Immature natural killer cell (primary cell): ENCODE measurements at places on chromosomes 6 and 20. TPM values are rescaled to one million over a fixed set of nuclear protein-coding genes. Genes with fewer than 3 reads are reported as not detected.

DNA sequence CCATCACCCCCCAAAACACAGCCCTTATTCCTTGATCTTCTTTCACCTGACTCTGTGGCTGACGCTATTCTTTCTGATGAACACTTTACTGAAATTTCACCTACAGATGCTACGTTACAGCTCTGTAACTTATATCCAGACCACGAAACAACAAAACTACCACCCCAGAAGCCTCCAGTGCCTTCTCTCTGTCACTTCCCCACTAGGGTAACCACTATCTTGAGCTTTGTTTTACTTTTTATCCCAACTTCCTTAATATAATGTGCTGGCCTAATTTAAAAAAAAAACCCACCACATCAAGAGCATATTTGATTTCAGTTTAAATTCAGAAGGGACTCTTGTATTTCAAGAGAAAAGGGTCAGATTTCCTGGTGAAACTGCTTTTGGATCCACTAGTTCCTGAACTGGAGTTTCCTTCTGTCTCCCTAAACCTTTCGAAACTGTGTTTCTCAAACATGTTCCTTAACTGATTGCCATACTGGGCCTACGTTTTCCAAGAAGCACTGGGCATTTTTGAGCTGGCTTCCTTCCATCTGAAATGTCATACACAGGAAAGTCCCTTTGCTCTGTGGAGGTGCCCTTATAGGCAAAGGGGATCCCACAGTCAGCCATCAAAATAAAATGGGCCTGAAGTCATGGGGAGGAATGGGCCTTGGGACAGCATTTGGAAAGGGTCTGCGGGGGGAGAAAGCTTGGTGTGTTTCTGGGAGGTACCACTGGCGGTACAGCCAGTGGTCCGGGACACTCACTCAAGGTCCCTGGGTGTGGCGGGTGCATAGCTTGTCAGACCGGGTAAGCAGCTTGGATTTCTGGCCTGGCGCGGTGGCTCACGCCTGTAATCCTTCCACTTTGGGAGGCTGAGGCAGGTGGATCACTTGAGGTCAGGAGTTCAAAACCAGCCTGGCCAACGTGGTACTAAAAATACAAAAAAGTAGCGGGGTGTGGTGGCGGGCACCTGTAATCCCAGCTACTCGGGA lies 25.8 kb upstream of the RTF2 start:
- no peak for DNase-seq

GRCh38 chr6:85460921-85461797 lies 11.3 kb downstream of the NT5E start:
- peak; percentile 77 for DNase-seq

- DNase-seq = no peak
These were observed 63.8 kb upstream of the TINAG start for GRCh38 chr6:54244430-54244829.

DNA sequence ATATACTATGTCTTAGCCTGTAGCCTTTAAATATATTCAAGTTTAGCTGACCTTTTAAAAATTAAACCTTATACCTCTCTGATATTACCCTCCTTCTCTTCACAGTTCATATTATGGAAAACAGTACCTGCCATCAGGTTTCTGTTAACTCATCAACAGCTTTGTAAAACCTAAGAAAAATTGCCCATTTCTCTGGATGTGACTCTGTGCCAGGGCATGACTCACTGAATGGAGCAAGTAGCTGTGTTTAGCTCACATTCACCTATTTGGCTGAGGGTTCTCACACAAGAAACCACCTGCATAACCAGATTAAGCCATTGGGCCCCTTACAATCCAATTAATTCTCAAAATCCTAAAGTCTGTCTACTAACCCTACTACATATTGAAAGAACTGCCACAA lies 678.8 kb upstream of the MARCKS start:
- no peak for DNase-seq

DNA sequence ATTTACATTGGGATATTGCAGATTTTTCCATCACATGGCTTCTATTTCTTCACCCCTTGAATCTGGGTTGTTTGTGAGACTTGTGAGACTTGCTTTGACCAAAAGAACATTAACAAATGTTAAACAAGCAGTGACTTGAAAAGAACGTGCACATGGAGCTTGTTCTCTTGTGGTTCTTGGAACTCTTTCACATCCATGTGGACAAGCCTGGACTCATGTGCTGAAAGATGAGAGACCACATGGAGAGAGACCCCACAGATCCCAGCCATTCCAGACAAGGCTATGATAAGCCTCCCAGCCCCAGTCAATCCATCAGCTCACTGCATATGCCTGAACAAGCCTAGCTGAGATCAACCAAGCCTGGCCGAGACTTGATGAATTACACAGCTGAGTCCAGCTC lies 1365.7 kb upstream of the GJE1 start:
- DNase-seq = no peak

DNA sequence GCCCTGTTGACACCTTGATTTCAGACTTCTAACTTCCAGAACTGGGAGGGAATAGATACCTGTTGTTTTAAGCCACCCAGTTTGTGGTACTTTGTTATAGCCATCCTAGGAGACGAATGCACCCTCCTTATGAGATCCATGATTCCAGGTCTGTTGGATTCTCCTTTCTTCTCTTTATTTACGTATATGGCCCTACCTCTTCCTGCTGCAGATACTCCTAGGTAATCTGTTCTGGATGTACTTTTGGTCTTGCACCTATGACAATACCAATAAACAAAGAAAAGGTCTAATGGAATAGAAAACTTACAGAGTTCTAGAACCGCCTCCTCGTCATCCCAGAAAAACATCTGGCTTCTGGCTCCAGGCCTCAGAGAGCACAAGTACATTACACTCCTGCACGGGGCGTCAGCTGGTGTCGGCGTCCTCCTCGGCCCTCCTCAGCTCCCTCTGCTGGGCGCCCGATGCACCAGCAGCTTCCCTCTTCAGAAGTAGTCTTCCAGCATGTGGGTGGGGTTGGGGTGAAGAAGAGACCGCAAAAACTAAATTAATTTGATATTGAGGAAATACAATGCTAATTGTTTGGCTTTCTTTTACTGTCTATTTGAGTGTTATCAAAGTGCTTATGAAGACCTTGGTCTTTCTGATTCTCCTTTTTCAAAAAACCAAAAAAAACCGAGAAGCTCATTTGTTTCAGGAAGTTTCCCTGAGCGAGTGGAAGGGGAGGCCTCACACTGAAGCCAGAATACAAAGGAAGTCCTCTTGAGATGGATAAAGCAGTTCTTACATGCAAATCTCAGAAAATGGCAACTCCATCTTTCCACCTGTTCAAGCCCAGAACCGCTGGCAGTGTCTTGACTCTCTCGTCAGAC lies 9.7 kb upstream of the ATXN1 start:
- DNase-seq = peak; percentile 73

B3GALT4 gene
- polyA plus RNA-seq = 55.0 TPM
